ENCODE measurements at places on chromosomes 11 and 22.

DNA sequence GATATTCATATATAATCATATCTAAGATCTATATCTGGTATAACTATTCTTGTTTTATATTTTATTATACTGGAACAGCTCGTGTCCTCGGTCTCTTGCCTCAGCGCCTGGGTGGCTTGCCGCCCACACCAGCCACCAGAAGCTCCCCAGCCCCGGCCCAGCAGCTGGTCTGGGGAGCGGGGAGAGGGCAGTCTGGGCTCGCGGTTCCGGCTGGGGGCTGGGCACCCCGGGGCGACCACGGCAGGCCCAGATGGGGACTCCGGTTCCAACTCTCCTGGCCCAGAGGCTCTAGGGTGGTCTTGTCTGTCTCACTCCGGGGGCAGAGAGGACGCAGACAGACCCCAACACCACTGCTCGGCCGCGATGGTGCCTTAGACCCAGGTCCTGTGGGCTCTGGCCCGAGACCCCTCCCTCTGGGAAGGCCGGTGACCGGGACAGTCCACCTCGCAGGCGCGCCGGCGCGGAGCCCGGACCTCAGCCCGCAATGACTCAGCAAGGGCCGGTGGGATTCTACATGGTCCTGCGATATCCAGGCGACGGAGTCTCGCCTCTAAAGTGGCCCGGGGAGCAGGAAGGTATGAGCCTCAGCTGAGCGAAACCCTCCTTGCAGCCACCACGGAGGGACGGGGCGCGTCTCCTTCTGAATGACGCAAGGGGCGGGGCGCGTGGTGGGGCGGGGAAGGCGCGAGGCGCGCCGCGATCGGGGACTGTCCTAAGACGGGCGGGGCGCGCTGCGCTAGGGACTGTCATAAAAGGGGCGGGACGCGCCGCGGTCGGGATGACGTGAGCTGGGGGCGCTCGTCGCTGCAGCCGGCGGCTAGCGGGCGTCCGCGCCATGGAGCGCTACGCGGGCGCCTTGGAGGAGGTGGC, at the start of gene DGCR6:
Gene DGCR6 (plus strand): TSS at position 781 of the 870 bp plus-strand sequence. CDS start 55 bp downstream, at position 836.
- no peak for DNase-seq

DNA sequence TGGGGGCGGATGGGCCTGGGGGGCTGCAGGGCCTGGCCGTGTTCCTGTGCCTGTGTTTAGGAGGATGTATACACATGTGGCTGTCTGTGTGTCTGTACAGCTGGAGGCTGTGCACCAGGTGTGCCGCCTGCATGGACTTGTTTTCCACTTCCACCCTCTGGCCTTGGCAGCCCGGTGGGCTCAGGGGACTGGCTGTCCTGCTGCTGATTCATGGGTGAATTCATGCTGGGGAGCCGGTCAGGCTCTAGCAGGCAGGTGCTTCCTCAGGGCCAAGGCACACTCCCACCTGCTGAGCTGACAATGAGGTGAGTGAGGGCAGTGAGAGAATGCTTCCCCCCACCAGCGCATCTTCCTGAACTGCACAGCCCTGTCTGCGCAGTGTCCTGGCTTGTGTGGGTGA, 88.4 kb downstream of the CCDC81 start:
- DNase-seq = no peak

DNA sequence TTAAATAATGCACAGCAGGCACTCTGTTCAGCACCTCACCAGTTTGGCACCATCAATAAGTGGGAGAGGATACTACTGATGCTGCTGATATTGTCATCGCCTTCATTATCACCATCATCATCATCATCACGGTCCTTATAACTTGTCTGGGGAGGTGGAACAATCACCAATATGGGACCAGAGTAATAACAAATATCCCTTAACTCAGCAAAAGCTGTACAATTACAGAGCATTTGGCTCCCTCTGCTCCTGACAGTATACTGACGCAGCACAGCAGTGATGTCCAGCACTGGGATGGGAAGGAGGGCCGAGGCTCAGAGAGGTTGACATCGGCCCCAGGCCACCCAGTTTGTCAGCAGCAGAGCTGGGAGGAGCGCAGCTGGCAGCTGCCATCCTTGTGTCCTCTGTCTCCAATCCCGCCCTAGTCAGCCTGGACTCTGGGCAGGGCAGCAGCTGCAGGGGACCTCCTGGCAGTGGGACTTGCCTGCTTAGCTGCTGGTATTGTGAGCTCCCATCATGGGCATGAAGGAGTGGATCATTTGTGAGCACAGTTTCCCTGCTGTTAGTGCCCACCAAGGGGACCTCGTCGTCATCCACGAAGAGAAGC, 90.0 kb downstream of the DHCR7 start:
- DNase-seq = no peak

DNA sequence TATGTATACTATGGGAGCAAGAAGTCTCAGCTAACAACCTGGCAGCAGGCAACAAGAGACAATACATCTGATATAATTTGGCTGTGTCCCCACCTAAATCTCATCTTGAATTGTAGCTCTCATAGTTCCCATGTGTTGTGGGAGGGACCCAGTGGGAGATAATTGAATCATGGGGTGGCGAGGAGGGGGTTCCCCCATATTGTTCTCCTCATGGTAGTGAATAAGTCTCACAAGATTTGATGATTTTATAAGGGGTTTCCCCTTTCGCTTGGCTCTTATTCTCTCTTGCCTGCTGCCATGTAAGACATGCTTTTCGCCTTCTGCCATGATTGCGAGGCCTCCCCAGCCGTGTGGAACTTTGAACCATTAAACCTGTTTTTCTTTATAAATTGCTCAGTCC, 6.2 kb downstream of the DNAJC24 start:
- no peak for DNase-seq

DNA sequence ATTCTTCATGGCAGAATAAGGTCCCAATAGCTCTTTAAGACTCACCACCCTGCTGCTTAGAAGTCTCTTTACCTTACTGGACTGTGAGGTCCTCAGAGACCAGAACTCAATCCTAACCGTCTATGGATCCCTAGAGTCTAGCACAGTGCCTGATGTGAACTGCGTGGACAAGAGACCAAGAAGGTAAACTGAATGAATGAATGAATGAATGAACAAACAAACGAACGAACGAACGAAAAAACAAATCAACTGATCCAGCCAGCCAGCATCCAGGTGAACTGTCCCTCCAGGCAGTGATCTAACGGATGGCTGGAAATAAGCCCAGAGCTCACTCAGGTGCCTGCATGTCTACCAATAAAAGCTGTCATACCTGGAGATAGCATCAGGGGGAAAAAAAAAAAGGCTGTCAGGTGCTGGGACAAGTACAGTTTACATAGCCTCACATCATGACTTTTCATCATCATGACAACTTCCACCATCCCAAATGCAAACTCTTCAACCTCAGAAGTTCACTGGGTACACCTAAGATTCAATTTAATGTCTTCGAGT, 59.8 kb downstream of the PACSIN2 start:
- no peak for DNase-seq

- DNase-seq = no peak
Measured at GRCh38 chr22:44623771-44624510, 78.1 kb upstream of the PRR5 start.

GRCh38 chr11:17649696-17650095, 69.7 kb upstream of the MYOD1 start:
- DNase-seq = no peak

DNA sequence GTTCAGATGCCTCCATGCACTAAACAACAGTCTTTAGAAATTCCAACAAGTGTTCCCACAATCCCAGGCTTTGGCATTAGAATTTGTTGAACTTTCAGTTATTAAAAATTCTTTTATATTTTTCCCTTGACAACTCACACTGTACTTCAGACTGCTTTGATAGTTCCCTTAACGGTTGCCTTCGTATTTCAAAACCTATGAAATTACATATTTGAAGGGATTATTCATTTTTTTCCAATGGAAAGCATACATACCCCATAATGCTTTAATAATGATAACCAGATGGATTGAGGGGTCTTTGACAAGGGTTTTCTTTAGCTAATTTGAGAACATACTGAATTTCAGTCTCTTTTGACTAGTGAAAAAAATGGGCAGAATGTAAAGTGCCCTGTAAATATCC, 76.5 kb downstream of the ME3 start:
- no peak for DNase-seq

DNA sequence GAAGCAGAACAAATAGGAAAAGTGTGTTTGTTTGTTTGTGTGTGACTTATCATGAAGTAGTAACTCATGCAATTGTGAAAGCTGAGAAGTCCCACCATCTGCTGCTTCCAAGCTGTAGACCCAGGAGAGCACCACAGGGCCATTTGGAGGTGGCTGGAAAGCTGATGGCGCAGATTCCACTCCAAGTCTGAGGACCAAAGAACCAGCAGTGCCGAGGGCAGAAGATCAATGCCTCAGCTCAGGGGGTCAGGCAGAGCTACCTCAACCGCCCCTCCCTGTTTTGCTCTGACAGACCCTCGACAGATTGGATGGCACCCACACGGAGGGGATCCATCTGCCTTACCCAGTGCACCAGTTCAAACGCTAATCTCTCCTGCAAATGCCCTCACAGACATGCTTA, 896.2 kb downstream of the BRD1 start:
- DNase-seq = no peak

- DNase-seq = no peak
Measured at GRCh38 chr11:44633641-44634040, 68.2 kb downstream of the CD82 start.

DNA sequence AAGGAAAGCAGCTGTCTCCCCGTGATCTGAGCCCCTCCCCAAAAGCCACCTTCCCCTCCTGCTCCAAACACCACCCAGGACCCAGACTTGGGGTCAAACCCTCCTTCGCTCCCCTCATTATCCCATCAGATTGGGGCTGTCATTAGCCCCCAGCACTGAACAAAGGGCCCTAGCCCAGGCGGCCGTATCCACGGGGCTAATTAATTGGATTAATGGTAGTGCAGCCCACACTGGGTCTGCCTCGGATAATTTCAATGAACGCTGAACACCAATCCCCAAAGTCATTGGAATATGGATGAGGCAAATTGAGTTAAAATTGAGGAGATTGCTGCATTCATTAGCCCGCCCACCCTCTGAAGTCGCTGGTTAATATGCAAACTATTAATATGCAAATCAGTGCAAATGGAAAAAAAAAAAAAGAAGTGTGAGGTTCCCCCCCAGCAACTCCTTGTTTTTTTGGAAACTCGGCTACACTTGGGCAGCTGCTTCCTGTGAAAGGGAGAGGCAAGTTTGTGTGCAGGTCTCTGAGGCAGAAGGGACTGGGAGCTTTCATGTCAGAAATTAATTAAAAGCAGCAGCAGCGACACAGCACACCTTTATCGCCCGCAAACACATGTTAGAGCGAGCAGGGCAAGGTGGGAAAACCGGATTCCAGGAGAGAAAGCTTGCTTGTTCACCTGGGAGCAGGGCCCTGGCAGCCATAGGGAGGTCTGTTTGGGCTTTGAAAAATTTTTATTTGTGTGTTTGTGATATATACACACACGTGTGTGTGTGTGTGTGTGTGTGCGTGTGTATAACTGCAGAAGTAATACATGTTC, 517.8 kb downstream of the MIAT start:
- DNase-seq = no peak

- DNase-seq = no peak
Measured at GRCh38 chr11:74466916-74467885, at the start of gene KCNE3. TSS of gene KCNE3 (minus strand) at chr11:74467549. CDS start at chr11:74457563, 9,986 bp downstream.

GRCh38 chr11:117022526-117022925, 75.7 kb downstream of the SIK3 start:
- no peak for DNase-seq

DNA sequence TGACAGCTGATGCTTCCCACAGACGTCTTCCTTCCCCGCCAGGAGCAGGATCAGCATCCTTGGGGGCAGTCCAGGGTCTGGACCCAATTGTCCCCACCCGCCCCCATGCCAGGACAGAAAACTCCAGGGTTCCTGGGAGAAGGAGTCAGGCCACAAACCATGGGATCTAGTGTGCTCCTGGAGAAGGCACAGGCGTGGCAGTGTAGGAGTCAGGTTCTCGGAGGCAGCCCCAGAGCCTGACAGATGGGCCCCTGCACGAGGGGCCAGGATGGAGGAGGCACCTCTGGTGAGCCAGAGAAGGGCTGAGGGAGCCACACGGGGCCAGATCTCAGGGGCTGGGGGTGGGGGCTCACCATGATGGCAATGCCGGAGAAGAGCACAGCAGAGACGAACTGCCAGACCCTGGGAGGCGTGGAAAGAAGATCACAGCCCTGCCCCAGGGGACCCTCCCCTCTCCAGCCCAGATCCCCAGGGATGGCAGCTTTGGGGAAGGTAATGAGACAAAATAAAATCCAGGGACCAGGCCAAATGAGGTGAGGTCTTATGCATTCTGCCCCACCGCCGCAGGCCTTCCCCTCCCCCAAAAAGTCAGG, 13.6 kb downstream of the TP53I11 start:
- no peak for DNase-seq

DNA sequence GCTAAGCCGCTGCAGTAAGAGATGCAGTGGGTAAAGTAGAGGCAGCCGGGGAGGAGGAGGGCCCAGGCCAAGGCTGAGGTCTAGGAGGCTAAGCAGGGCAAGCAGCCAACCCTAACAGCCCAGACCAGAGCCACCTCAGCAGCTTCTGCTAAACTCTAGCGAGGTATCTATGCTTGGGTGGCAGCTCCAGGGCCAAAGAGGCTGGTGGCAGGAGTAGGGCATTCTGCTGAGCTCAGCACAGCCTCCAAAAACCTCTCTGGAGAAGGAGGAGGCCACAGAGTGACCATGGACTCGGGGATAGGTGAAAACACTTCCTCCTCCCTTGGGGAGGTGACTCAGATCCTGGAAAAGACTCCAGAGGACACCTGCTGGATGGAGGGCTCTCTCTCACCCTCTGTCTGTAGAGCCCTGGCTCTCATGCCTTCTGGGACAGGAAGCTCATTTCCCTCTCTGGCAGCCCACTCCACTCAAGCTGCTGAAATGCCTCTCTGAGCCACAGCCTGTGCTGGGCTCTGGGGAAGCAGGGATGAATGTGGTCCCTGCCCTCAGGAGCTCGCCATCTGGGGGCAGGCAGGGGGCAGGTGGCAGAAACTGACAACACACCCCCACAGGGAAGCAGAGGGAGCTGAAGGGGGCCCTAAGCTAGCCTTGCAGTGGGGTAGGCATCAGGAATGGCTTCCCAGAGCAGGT, 16.5 kb upstream of the TPBGL start:
- peak; percentile 17 for DNase-seq

DNA sequence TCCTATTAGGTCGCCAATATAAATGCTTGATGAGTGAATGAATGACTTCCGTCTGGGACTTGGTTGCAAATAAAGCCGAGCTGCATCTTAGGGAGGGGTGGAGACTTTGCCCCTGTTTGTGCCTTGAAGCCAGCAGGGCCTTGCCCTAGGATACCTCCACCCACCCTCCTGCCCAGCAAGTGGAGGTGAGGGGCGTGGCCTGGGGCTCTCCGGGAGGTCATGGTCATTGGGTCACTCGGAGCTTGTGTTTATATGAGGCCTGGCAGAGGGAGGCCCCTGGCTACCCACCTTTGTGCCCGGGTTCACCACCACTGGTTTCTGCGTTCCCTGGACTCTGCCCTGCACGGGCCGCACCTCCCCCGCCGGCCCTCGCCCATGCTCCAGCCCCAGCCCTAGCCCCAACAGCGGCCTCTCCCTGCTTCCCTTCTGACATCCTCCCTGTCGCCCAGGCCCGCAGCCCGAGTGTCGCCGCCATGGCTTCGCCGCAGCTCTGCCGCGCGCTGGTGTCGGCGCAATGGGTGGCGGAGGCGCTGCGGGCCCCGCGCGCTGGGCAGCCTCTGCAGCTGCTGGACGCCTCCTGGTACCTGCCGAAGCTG, 4.3 kb downstream of the MPST start:
- DNase-seq = peak; percentile 64
